ENCODE measurements at places on chromosomes 3 and 15. TPM values are rescaled to one million over a fixed set of nuclear protein-coding genes. Genes with fewer than 3 reads are reported as not detected.

The TMC3 gene
- 0.16 TPM for total RNA-seq

The COL6A6 gene
- 0.49 TPM for total RNA-seq

The EPHB3 gene
- 27.0 TPM for total RNA-seq

The CYP19A1 gene
- 3.5 TPM for total RNA-seq

The GOLGA8J gene
- total RNA-seq: not detected

The PRR23E gene
- not detected for total RNA-seq

The PDZRN3 gene
- total RNA-seq: 41.4 TPM

The ESYT3 gene
- total RNA-seq: 3.9 TPM

The IL16 gene
- 0.76 TPM for total RNA-seq

The NPHP3 gene
- total RNA-seq: 42.9 TPM

The ADAMTSL3 gene
- total RNA-seq: 53.7 TPM

The CCR3 gene
- total RNA-seq: 0.14 TPM

The ISLR gene
- total RNA-seq: 334 TPM

The SLMAP gene
- 150 TPM for total RNA-seq

The SHC4 gene
- total RNA-seq: 1.0 TPM

The FAM81A gene
- 2.8 TPM for total RNA-seq

The CLDN16 gene
- not detected for total RNA-seq

The ITIH1 gene
- 0.50 TPM for total RNA-seq

The JMJD7 gene
- total RNA-seq: 7.9 TPM

The SLITRK3 gene
- total RNA-seq: 1.5 TPM

The PARP9 gene
- 23.2 TPM for total RNA-seq

The SCG5 gene
- 66.2 TPM for total RNA-seq

The BFSP2 gene
- total RNA-seq: not detected

The RLBP1 gene
- not detected for total RNA-seq

The RAB6B gene
- total RNA-seq: 3.0 TPM

The XYLB gene
- total RNA-seq: 8.8 TPM

The PPP2R3A gene
- total RNA-seq: 23.5 TPM

The RETNLB gene
- 1.4 TPM for total RNA-seq

The ZBED2 gene
- total RNA-seq: not detected

The COL8A1 gene
- 0.09 TPM for total RNA-seq

The UCN2 gene
- total RNA-seq: 0.50 TPM

The SSUH2 gene
- total RNA-seq: 0.53 TPM

The PIGZ gene
- total RNA-seq: 1.6 TPM

The TOP2B gene
- total RNA-seq: 225 TPM

The CCDC33 gene
- total RNA-seq: 15.0 TPM

The WDR49 gene
- total RNA-seq: 1.2 TPM

The NPAP1 gene
- 0.13 TPM for total RNA-seq

The STARD9 gene
- total RNA-seq: 1.6 TPM

The NOP10 gene
- 148 TPM for total RNA-seq

The STRC gene
- total RNA-seq: 2.0 TPM

The LIPC gene
- total RNA-seq: 0.38 TPM

The WDR72 gene
- not detected for total RNA-seq

The GNAT1 gene
- total RNA-seq: 0.14 TPM

The CNTN3 gene
- 1.0 TPM for total RNA-seq

The ATP13A5 gene
- total RNA-seq: 0.88 TPM

The MAP2K5 gene
- 12.3 TPM for total RNA-seq

The STAC gene
- 24.6 TPM for total RNA-seq

The ZNF501 gene
- 1.7 TPM for total RNA-seq

The HGD gene
- total RNA-seq: 0.52 TPM

The SPINT1 gene
- 4.7 TPM for total RNA-seq

The IL17RC gene
- 2.9 TPM for total RNA-seq

The KLHL6 gene
- 0.07 TPM for total RNA-seq

The GCSAM gene
- 0.24 TPM for total RNA-seq

The PTH1R gene
- total RNA-seq: not detected

The TMEM212 gene
- not detected for total RNA-seq

The RGMA gene
- 38.5 TPM for total RNA-seq

The ASB14 gene
- 0.68 TPM for total RNA-seq

The CHRM5 gene
- 0.53 TPM for total RNA-seq

The ACKR4 gene
- 1.7 TPM for total RNA-seq
